ENCODE measurements at places on chromosomes 5 and 9.

DNA sequence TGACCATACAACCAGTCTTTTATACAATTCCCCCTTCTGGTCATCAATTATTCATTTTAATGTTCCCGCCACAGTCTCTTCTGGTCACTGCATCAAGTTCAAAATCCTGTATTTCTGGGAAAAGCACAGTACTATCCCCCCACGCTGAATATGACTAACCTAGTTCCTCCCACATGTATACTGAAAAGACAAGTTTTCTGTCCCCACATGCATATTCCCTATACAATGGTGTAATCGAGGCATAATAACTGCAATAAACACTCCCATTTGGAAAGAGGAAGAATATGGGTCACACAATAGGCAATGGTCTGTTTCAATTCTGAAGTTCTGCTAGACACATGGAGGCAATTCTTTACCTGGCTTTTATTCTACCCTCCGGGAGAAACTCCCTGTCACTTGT lies 344.9 kb downstream of the EFNA5 start:
- DNase-seq: no peak

- no peak for DNase-seq
Observed at GRCh38 chr5:127101533-127101932, 28.2 kb upstream of the C5orf63 start.

DNA sequence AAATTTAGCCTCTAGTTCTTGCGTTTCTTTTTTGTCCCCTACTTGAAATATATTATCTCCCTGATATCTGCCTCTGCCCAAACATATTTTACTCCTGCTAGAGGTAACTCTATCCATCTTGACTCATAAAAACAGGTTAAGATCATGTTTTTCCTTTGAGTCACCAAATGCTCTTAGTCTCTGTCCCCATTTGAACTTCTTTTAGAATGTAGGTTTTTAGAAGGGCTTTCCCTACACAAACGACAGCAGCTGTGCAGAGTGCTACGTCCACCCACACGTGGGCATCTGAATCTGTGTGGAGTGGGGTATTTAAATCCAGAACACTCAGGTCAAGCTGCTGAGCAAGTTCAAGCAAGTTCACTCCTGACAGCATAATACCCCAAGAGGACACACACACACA lies 2.2 kb downstream of the HSD17B3 start:
- DNase-seq: no peak

- DNase-seq: no peak
Observed at GRCh38 chr9:89902450-89903140, 297.8 kb downstream of the GADD45G start.

GRCh38 chr5:116068028-116068632 lies 16.7 kb upstream of the COMMD10 start:
- no peak for DNase-seq

DNA sequence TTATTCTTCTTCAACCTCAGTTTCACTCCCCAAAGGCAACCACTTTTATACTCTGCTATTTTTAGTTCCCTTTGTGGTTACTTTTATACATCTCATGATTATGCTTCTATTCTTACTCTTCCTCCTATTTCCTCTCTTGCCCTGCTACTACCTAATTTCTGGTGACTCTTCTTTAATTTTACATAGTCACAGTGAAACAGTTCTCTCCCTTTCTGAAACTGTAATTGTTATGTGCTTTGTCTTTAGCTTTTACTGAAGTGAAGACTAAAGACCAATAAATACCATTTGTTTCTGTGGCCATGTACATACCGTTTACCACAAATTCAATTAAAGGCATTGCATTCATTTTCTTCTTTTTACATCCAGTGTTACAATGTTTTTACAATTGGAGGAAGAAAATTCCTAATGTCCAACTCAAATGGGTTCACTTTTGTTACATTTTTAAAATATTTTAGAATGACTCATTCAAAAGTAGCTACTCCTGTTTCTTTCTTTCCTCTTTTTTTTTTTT lies 410.6 kb downstream of the PSAT1 start:
- no peak for DNase-seq

DNA sequence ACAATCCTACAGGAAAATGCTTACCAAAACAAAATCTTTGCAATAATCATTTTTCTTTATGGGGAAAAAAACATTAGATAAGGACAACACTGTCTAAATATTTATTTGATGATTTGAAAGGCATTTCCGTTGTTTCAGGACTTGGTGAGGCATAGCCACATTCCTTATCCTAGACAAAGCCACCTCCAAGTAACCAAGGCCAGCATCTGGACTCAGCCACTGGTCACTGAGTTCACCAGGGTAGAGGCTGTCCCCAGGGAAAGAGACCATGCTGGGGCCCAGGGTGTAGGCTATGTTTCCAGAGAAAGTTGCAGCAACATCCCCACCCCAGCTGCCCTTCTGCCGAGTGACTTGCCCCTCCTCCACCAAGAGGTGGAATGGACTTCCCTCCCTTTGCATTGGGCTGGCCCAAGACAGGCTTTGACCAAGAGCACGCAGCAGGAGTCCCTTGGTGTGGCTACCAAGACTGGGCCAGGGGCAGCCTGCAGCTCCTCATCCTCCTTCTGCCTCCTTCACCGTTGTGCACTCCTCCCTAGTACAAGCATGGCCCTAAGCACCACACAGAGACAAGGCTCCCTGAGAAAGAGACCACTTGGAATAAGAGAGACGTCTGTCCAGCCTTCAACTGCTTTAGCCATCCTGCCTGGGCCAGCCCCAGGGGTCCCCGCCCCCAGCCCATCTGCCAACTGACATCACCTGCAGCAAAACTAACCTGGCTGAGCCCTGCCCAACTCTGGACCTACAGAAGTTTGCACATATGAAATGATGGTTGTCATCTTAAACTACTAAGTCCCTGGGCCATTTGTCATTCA lies 68.1 kb upstream of the SPIN1 start:
- DNase-seq: no peak

- no peak for DNase-seq
Observed at GRCh38 chr5:55994495-55994997, at the start of gene IL6ST. Gene IL6ST, minus strand, starts transcription at chr5:55994963. Its CDS starts 18,685 bp downstream, at chr5:55976278.

DNA sequence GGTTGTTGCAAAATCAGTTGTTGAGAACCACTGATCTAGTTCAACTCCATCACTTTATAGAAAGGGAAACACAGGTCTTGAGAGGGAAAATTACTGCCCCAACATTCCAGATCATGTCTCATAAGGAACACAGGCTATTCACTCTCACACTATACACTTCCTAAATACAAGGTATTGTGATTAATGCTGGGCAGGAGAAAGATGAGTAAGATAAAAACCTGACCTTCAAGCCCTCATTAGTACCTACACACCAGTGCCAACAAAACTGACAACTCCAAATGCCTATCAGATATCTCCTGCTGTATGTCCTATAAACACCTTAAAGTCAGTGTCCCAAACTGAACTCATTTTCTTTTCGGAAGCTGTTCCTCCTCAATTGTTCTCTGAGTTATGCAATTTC lies 8.2 kb downstream of the GNE start:
- DNase-seq: no peak

- DNase-seq: no peak
Observed at GRCh38 chr5:109304309-109304708, 105.5 kb downstream of the PJA2 start.

DNA sequence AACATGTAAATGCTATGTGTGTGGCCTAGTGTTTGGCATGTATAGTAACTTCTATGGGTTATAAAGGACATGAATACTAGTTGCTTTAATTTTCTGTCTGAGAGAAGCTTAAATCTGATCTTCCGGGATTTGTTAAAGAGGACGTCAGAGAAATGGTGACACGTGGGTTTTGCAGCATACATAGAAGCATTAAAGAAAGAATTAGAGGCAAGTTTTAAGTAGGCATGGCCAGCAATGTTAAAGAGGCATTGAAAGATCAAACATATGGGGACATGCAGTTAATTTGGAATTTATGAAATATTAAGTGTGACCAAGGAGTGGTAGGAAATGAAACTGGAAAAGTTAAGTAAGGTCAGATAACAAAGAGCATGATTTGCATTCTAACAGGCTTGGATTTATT lies 311.4 kb upstream of the RIOK2 start:
- no peak for DNase-seq

DNA sequence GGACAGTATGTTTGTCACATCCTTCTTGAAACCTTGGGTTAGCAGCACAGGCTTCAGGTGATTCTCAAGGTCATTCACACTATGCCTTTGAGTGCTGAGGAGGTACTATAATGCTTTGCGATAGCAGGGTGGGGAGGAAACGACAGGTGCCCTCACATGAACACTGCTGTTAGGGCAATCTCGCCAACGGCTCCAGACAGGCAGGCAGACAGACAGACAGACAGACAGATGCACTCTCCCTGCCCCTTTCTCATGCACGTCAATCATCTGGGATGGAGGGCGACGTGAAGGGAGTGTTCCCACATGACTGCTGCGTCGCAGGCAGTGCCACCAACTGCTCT lies 82.9 kb downstream of the RAPGEF1 start:
- no peak for DNase-seq

- no peak for DNase-seq
Observed at GRCh38 chr5:71483355-71483754, 27.9 kb downstream of the BDP1 start.

DNA sequence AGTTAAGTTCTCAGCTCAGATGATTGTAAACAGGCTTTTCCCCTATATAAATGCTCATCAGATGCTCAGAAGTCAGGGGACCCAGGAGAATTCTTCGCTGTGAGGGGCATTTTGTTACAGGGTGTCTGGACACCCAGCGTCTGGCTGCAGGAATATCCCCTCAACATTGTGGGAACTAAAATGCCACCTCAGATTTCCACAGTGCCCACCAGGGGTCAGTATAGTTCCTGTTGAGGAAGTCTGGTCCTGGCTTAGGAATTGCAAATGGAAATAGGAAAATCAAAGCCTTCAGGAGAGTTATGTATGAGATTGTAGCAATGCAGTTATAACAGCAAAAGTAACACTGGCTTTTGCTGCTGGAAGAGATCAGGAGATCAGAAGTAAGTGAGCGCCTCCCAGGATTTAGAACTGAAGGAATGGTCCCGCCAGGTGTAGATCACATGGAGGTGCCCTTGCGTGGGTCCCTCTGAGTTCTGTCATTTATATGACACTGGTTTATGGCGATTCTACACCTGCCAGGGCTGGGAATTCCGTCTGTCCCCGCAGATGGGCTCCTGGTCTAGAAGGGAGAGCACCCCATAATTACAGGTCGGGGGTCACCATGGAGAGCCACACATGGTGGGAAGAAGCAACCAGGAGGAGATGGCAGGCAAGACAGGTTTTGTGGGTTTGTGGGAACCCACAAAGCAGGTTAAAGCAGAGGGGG lies 47.1 kb upstream of the CTSL start:
- DNase-seq: no peak

- DNase-seq: no peak
Observed at GRCh38 chr9:27622693-27623340, 49.5 kb upstream of the C9orf72 start.

GRCh38 chr9:82105729-82106128 lies 117.2 kb downstream of the SPATA31D1 start:
- DNase-seq: no peak

GRCh38 chr5:173477345-173478040 lies 139.0 kb downstream of the BOD1 start:
- no peak for DNase-seq

GRCh38 chr9:114954956-114955582 lies 24.7 kb upstream of the TNFSF8 start:
- DNase-seq: no peak

Measured in Right ventricle myocardium superior (tissue), 1 donor.